ENCODE measurements at places on chromosomes 2 and 18.
A peak's percentile ranks its signal among the peaks of the same experiment; 100 is the strongest.

DNA sequence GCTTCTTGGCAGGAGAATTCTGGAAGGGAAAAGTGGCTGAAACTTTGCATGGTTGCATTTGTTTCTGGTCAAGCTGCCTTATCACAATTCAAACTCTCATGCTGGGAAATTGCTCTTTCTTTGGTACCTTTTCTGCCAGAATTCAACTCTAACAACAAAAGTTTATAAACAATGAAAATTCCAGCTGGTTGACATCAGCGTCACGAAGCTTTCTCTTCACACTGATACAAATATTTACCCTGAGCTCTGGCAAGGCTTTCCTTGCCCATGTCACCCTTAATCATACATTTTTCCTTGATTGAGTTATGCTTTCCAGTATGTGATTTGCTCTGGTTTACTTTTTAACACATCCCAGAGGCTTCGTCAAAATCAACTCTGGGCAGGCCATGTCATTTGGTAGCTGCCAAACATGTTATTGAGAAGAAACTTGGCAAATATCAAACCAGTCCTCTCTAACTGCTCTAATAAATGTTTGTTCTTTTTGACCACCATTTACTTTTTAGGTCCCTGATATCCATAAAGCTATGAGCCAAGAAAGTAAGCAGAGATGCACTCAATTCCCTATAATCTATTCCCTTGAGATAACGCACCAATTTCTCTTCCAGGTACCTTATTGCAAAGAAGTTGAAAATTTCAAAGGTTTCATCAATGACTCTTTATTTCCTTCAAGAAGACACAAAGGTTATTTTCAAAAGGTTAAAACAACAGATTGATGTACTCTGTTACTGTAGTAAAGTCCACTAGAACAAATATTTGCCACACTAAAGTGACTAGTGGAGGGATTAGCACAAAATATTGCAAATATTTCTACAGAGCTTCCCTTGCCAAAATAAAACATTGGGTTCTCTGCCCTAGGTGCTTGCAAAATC, 1241.1 kb upstream of the ZEB2 start:
- DNase-seq = peak; percentile 59

DNA sequence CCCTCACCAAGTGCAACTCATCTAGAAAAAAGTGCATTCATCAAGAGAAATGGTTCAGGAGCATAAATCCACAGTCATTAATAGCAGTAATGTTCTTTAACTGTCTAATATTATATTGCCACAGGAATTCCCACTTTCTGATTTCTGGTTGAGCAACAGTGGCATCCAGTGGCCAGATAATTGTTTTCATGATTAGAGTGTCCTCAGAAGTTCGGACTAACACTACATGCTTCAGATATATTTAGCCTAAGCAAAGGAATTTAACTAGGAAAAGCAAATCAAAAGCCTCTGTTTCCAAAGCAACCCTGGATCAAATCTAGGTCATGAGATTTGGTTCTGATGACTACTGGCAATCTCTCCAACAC, 9.8 kb upstream of the ERBB4 start:
- DNase-seq = no peak

GRCh38 chr2:3581367-3582262, 6.6 kb downstream of the RPS7 start:
- DNase-seq = no peak

- no peak for DNase-seq
Observed at GRCh38 chr18:37668971-37669747, 103.6 kb upstream of the CELF4 start.

DNA sequence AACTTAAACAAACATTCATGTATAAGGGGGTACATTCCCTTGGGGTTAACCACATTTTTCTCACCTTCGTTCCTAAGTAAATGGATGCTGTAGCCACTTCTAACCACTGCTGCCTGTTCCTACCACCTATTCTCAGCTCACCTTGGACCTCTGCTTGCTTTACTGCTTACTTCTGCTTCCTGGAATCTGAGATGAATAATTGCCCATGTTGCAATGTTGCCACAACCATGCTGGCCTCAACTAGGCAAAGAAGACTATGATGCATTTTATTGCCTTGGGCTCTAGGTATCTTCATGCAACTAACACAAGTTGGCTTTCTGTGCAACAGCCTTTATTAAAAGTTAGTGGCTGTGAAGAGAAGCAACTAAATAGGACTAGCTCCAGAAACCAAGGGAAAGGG, 106.3 kb upstream of the TCF4 start:
- no peak for DNase-seq
